Small intestine (tissue), 16 donors: ENCODE measurements at places on chromosomes 5 and 9.
A peak's percentile ranks its signal among the peaks of the same experiment; 100 is the strongest.

DNA sequence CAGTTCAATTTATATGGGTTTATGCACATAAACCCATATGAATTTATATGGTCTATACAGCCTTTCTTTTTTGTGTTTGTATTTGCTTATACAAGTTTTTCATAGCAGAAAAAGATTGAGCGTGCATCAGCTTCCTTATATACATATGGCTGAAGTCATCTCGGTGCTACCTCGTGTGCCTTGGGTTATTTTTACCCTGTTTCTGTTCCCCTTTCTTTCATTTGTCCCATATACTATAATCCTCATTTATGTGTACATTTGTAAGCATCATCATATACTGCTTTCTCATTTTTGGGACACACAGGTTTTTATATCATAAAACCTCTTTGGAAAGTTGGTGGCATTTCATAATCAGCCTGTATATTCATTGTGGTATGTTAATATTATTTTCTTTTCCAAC is 107.8 kb upstream of the ADAMTSL1 start:
- H3K4me3 ChIP-seq = no peak overlapping the region
- H3K4me1 ChIP-seq = no peaks in the 10 kb centered on the region
- no peaks in the 10 kb centered on the region for H3K27me3 ChIP-seq
- DNase-seq = no peak
- no peaks in the 10 kb centered on the region for H3K36me3 ChIP-seq

DNA sequence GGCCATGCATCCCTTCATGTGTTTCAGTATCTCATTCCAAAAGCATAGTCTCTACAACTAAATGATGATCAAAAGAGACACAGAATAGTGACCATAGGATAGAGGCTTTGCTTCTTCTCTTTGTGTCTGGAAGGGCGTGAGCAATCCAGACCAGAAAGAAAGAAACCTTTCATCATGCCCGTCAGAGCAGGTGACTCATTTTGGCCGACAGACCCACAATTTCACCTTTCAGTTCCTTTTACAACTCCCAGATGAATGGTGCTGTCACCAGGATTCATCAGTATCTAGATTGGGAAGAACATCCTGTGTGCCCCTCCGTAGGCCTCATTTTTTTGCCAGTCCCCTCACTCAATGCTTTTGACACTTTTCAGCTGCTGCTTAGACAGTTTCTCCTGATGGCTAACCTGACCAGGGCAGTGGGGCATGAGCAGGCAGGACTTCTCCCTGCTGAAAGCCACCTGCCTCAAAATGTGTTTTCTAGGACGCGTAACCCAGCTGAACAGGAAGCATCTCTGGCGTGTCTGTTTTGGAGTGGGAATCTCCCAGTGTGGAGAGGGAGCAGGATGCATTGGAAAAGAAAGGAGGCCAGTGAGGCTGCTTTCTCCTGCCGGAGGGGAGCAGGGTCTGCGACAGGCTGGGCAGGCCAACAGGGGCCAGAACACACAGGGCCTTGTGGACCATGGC is 21.2 kb downstream of the ABLIM3 start:
- no peak overlapping the region for H3K4me3 ChIP-seq
- no peaks in the 10 kb centered on the region for H3K27me3 ChIP-seq
- no peak for DNase-seq
- H3K27ac ChIP-seq = no peak overlapping the region

GRCh38 chr5:179912951-179913350 is 5.3 kb upstream of the TBC1D9B start:
- H3K4me1 ChIP-seq = no peaks in the 10 kb centered on the region
- no peak for DNase-seq
- no peak overlapping the region for H3K27ac ChIP-seq
- no peak overlapping the region for H3K4me3 ChIP-seq
- no peaks in the 10 kb centered on the region for H3K36me3 ChIP-seq

DNA sequence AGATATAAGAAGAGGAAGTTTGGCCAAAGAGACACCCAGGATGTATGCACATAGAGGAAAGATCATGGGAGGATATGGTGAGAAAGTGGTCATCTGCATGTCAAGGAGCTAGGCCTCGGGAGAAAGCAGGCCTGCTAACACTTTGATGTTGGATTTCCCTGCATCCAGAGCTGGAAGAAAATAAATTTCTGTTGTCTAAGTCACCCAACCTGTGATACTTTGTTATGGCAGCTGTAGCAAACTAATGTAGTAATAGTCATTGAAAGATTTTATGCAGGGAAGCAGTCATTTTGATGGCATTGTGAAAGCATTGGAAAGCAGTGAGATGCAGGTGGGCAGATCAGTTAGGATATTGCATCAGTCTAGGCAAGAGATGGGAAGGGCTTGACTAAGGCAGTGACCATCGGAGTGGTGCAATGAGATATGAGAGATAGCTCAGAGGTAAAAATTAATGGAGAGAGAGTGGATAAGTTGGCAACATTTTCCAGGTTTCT is 24.5 kb upstream of the FOCAD start:
- H3K27me3 ChIP-seq = no peaks in the 10 kb centered on the region
- no peak overlapping the region for H3K27ac ChIP-seq
- H3K36me3 ChIP-seq = no peaks in the 10 kb centered on the region
- H3K4me3 ChIP-seq = no peak overlapping the region
- peak; percentile 9 for DNase-seq
- H3K4me1 ChIP-seq = no peaks in the 10 kb centered on the region

DNA sequence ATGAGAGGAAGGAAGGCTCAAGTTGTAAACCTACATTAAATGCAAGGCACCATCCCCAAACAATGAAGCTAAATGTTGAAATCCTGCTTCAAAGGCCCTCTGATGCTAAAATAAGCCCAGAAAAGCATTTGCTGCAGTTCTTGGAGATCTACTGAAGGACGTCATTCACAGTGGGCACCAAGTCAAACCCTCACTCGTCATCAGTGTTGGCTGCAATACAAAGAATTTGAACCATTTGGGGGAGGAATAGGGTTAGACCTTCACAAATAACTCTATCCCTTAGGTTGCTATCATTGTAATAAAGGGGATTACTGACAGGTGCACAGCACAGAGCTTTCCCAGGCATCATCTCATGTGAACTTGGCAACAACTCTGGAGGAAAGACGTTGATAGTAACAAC is 9.3 kb upstream of the MEGF9 start:
- no peak overlapping the region for H3K4me3 ChIP-seq
- H3K27ac ChIP-seq = no peak overlapping the region
- DNase-seq = no peak
- H3K27me3 ChIP-seq = no peaks in the 10 kb centered on the region

DNA sequence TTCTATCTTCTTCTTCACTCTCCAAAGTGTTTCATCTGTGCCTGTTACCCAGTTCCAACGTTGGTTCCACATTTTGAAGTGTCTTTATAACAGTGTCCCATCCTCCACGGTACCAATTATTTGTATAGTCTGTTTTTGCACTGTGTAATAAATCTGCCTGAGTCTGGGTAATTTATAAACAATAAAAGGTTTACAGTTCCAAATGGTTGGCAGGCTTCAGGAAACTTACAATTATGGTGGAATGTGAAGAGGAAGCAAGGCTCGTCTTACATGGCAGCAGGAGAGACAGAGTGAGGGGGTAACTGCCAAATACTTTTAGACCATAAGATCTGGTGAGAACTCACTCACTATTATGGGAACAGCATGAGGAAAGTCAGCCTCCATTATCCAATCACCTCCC is 465.4 kb upstream of the CDH9 start:
- no peaks in the 10 kb centered on the region for H3K4me1 ChIP-seq
- H3K4me3 ChIP-seq = no peak overlapping the region
